ENCODE measurements at places on chromosomes 12 and 14.

- no peak for DNase-seq
Observed at GRCh38 chr12:107091381-107091780, 2.0 kb downstream of the CRY1 start.

- no peak for DNase-seq
Observed at GRCh38 chr12:88433997-88434703, 146.1 kb downstream of the KITLG start.

DNA sequence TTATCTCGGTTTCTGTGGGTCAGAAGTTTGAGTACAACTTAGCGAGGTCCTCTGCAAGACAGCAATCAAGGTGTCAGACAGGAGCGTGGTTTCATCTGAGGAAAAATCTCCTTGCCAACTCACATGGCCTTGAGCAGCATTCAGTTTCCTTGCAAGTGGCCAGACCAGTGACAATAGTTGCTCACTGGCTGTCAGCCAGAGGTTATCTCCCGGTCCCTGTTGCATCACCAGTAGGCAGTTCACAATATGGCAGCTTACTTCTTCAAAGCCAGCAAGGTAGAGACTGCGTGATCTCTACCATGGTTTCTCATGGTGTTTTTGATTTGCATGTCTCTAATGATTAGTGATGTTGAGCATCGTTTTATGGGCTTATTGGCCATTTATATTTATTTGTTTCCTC is 143.8 kb upstream of the DAAM1 start:
- DNase-seq, result no peak

- DNase-seq, result no peak
Observed at GRCh38 chr12:31524791-31525495, 66.0 kb downstream of the DENND5B start.

DNA sequence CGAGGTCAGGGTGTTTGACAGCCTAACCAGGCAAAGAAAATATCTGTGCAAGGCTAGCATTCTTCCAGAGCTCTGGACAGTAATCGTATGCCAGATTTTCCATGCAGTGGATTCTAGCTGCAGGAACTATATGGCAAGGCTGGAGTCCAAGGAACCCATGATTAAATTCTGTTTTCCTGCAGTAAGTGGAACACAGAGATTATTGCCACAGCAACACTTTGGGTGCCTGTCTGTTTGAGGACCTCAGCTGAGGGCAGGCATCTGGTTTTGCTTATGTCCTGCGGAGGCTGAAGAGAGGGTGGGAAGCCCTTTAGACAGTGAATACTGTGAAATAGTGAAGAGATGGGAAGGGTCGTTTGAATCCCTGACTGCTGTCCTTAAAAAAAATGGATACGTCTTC is 104.4 kb downstream of the DAD1 start:
- DNase-seq, result no peak

- DNase-seq, result no peak
Observed at GRCh38 chr14:76690502-76691105, 70.7 kb upstream of the VASH1 start.

DNA sequence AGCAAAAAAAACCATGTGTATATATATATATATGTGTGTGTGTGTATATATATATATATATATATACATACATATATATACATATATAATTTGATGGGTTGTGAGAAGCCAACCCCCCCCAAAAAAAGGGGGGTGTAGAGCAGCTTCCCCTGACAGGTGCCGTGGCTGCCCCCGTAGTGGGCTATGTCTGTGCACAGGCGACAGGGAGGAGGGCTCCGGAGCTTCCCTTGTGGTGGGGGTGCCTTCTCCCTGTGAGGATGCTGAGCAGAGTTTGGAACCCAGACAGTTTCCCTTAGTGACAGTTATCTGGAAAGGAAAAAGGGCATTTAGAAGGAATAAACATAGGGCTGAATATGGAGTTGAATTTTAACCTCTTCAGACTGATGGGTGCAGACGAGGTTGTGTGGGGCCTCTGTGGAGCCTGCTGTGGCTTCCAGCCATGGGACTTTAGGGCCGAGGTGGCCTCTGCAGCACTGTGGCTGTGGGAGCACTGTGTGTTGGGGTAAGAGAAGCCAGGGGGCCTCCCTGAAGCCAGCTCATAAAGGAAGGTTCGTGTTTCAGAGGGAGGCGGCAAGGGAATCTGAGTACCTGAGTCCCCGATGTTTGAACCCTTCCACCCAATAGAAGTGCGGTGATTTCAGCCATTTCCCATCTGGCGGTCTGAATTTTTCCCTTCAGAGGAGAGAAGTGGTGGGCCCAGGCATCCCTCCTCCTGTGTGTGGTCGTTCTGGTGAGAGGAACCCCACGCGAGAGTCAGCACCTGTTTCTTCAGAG is 19.8 kb downstream of the XRCC3 start:
- DNase-seq, result no peak

DNA sequence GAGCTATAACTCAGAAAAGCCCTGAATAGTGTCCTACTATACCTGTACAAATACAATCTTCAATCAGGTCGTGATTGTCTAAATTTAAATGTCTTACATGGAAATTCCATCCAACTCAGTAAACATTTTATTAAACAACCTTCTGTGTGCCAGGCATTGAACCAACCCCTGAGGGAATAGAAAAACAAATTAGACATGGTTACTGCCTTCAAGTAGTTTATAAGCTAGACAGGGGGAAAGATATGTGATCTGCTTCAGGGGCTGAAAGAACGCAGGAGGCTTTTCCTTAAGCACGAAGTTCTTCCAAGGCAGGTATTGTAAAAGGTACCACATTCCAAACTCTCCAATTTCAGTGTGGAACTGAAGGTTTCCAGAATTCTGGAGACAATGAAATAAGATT is 39.7 kb upstream of the STAB2 start:
- DNase-seq, result no peak

GRCh38 chr12:25771041-25771440 is 187.4 kb upstream of the RASSF8 start:
- DNase-seq, result no peak

GRCh38 chr12:2124466-2125023 is 71.8 kb downstream of the CACNA1C start:
- DNase-seq, result no peak

DNA sequence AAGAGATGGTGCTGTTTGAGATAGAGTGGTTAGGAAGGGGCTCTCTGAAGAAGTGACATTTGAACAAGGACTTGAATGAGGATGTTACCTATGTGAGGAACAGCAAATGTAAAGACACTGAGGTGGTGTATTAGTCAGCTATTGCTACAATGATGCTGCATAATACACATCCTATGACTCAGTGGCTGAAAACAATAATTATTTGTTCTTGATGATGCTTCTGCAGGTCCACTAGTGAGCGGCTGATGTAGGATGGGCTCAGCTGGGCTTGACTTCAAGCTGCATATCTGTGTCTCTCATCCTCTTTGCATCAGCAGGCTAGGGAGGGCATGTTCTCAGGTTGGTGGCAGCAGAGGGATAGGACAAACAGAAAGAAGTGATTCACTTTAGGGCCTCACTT is 21.4 kb upstream of the CLMN start:
- DNase-seq, result no peak

- DNase-seq, result no peak
Observed at GRCh38 chr12:58727521-58727920, 192.8 kb downstream of the LRIG3 start.

- DNase-seq, result peak; percentile 9
Observed at GRCh38 chr12:94242901-94243300, 94.5 kb downstream of the PLXNC1 start.

GRCh38 chr12:22034709-22035506 is 11.1 kb upstream of the CMAS start:
- DNase-seq, result no peak

- DNase-seq, result no peak
Observed at GRCh38 chr14:101620031-101620788, 58.9 kb downstream of the DIO3 start.

DNA sequence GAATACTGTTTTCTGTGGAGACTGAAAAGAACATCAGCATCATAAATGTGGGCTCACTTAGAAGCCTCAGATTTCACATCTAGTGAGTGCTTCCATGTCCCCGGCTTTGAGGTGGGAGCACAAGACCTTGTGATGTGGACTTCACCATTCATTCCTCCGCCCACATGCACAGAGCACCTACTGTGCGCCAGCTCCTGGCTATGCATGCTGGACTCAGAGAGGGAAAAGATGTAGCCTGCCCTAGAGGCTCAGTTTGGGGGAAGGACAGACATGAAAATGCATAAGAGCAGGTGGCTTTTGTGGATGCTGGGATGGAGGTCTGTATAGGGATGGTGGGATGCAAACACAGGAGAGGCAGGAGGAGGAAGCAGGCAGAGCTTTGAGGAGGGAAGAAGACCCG is 65.0 kb downstream of the SERPINA3 start:
- DNase-seq, result no peak

- no peak for DNase-seq
Observed at GRCh38 chr14:76208340-76208739, 56.6 kb downstream of the GPATCH2L start.

- DNase-seq, result no peak
Observed at GRCh38 chr14:35299708-35300107, 7.5 kb downstream of the PSMA6 start.

- DNase-seq, result no peak
Observed at GRCh38 chr14:59356767-59357166, 108.4 kb downstream of the GPR135 start.
